ENCODE measurements at places on chromosomes 3 and 15. TPM values are rescaled to one million over a fixed set of nuclear protein-coding genes. Genes with fewer than 3 reads are reported as not detected.

DNA sequence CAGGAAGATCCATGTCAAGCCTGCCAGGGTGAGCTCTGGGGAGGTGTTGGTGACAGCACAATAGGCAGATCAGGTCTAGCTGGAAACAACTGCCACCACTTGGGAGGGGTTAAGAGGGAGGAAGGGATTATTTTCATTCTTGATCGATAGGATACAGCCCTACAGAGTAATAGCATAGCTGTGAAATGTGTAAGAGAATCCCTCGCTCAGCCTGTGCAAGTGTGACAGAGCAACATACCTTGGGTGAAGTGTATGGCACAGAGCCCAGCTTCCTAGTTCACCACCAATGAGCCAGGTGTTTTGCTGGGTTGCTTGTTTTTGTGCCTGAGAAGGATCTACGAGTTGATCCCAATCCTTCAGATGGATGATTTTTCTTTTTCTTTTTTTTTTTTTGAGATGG is 9.2 kb upstream of the DCUN1D1 start:
- no peak for DNase-seq

GRCh38 chr15:37995461-37996347 is 61.3 kb downstream of the TMCO5A start:
- DNase-seq = no peak

GRCh38 chr3:170633573-170633972 is 47.7 kb upstream of the SLC7A14 start:
- DNase-seq = no peak

- no peak for DNase-seq
These were observed 156.5 kb downstream of the PDCD6IP start for GRCh38 chr3:33954956-33955355.

GRCh38 chr3:58837856-58838255 is 171.3 kb upstream of the FAM3D start:
- no peak for DNase-seq

DNA sequence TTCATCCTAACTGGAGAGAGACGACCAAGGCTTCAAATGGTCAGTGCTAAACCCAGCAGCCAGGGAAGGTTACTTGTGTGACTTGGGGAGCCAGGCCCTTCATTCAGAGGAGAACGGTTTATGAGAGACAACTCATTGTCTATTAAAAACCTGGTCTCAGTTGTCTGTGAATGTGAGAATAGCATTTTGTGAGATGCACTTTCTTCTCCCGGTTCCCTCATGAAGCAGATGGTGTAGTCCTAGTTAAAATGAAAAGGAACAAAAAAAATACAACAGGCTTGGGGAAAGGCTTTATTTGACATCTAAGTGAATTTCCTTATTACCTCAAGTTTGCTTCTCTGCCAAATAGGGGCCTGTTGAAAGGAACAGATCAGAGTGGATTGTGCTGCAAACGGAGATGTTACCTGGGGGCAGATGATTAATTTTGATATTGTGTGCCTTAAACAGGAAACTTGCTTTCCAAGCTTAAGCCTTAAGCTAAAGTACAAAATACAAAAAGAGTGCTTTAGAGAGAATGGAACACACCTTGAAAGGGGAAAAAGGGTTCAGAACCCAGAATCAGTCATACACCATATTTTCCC is 202.7 kb upstream of the BHLHE40 start:
- DNase-seq = no peak

- DNase-seq = no peak
These were observed 283.0 kb upstream of the VEPH1 start for GRCh38 chr3:157786211-157786610.

DNA sequence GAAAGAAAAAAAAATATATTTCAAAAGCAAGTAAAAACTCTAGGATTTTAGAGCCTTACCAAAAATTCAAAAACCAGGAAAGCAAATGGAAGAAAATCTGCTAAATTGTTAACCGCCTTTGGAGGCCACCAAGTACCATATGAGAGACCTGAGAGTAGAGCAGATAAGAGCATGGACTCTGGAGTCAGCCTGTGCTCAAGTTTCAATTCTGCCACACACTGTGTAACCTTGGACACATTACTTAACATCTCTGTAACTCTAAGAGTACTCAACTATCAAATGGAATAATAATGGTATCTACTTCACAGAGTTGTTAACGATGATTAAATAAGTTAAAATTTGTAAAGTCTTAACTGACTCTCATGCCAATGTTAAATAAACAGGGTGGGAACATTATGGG is 12.7 kb downstream of the RBSN start:
- DNase-seq = no peak

GRCh38 chr3:162584986-162585385 is 1088.4 kb downstream of the OTOL1 start:
- no peak for DNase-seq

- no peak for DNase-seq
These were observed 194.3 kb upstream of the MDFIC2 start for GRCh38 chr3:70506775-70507174.

DNA sequence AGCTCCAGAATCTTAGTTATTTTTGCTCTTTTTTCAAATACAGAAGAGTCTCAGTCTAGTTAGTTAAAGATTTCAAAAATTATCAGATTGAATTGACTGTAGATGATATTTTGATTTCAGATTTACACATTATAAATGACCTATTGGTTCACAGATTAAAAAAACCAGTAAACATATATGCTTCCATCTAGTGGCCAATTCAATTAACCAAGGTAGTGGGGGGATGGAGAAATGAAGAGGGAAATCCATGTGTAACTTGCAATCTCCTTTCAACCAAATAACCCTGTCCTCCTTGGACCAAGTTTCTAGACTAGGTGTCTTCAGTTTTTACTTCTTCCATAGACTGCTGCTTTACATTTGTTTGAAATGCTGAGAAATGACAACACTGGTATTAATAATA is 789.8 kb downstream of the ROBO1 start:
- DNase-seq = no peak

DNA sequence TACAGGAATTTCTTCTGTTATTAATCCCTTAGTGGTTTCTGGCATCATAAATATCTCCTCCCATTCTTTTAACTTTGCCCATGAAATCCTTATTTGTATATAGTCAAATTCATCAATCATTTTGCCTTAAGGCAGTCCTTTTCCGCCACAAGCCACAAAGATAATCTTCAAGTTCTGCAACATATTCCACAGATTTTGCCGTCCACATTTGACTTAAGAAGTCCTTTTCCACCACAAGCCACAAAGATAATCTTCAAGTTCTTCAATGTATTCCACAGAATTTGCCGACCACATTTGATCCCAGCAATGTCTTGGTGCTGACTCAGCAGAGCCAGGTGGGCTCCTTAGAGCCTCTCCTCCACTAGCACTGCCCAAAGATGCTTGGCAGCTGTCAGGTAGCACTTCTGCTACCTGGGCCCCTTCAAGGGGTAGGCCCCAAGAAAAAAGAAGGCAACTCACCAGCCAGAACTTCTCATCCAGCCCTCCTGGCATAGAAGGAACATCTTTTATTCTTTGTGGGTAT is 35.0 kb downstream of the SEC22C start:
- DNase-seq = no peak

DNA sequence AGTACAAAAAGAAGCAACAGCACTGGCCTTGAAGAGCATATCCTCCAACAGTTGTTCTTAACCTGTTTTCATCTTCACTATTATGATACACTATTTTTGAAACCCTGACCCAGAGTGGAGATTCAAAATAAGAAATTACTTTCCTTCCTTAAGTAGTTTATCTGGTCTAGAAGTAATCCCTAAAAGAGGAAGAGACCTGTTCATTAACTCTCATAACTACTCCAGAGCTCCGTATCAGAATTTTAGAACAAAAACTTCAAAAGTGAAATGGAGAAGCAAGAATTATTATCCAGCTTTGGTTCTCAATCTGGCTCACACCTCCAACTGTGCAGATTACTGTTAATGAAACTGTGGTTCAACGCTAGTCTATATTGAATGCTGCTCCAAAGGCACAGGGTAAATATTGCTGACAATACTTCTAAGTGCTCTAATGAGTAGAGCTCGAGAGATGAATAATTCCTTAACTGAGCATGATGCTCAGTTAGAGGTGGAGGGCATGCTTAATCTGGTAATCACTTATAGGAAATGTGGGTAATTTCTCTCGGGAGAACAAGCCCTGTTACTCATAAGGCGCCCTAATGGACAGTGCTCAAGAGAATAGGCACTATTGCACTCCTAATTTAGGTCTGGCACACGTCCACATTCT is 5.2 kb downstream of the LCMT2 start:
- no peak for DNase-seq

GRCh38 chr3:105119801-105120340 is 246.8 kb upstream of the ALCAM start:
- no peak for DNase-seq

DNA sequence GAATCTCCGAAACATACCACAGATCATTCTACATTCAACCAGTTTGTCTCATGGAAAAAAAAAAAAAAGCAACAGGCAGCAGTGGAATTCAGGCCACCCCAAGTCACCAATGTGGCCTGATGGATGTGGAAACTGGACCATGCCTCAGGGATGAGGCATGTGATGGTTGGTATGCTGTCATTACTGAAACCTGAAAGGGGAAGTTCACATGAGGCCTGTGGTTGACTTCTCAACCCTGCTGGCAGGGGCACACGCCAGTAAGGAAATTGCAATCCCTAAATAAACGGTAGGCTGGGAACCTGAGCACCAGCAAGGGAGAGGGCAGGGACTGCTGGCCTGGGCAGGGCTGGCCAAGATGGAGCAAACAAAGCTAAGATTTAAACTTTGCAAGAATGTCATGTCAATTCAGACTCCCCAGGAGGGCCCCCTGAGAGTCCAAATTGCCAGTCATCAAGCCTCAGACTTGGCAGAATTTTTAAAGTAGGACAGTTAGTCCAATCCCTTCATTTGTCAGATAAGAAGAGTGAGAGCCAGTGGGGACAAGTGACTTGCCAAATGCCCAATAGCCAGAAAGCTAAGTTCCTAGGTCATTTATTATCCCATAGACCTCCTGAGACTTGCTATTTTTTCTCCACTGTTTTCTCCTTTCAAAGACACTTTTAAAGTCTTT is 310.4 kb downstream of the ERC2 start:
- DNase-seq = no peak

- no peak for DNase-seq
These were observed 52.0 kb upstream of the LRIG1 start for GRCh38 chr3:66552846-66553245.

DNA sequence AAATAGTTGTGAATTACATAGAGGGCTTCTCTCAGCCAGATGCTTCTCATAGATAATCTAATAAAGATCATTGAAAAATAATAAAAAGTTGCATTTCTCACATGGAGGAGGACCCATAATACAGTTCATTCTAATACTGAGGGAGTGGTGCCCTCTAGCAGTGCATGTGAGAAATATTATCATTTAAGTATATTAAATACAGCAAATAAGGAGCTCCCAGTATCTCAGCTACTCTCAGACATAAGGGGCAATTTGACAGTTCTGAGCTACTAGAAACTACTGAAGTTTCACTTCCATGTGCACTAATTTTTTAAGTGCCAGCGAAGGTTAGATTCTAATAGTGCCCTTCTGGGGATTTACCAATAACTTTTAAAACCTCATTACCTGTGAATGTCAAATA is 188.3 kb downstream of the IL5RA start:
- DNase-seq = no peak

GRCh38 chr3:180680097-180680430 is 775 bp upstream of the CCDC39 start:
- DNase-seq = no peak

GRCh38 chr3:191889756-191890155 is 428.8 kb downstream of the PYDC2 start:
- DNase-seq = no peak

DNA sequence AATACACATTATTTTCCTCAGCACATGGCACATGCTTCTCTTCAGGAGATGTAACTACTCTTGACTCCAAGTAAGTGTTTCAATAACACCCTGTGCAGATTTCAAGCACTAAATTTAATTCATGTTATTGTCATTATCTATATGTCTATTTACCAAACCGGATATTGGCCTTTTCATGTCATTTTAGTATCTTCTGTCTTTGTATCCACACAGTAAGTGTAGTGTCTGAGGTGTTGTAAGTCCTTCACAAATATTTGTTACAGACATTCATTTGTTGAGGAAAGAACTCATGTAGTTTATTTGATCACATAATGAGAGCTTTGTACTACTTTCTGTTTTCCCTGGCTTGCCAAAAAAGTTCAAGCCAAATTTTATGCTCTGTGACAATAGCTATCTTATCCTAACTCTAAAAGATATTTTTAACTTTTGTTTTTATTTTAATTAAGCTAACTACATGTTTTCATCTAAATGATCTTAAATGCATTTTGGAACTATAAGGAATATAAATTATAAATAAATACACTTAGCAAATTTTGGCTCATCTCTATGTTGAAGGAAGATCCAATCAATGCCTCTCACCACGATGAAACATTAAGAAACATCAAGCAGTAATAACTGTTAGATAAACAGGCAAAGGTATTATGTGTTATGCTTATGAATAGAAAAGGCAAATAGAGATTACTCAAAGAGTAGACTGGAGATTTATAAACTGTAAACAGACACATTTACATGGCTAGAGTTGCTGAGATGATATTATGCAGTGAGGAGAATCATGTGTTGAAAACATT is 48.3 kb downstream of the SPTSSB start:
- no peak for DNase-seq

DNA sequence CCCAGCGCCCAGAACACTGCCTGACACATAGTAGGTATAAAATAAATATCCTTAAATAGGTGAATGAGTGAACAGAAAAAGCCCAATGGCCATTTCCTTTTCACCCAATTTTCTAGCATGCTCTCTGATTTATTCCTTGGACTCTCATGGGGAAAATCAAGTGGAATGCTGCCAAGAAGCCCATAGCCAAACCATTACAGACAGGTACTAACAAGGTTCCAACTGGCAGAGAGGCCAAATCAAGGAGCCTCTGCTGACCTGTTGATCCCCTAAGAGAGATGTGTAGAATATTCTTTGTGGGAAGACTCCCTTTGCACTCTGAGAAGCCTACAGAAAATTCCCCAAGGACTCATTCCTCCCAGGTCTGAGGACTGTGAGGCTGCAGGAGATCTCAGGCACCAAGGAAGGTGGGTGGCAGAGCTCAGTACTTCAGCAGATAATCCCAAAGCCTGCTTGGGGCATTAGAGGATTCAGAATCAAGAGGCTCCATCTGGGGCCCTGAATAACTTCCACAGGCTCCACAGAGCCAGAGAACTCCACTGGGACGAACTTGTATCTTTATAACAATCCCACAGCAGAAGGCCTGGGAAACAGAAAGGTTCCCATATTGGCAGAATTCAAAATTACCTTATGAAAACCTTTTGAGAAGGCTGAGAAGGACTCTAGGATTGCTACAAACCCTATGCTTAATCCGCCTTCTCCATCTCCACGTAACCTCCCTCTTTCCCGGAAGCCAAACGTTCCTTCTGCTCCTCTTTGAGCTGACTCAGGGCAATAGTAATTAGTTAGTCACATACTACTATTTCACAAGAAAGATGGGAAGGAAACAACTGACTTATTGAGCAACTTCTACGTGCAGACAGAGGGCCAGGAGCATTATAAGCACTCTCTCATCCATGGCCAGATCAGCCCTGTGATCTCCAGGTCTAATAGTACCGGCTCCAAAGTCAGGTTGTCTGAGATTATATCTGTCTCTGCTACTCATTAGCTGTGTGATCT is 34.5 kb downstream of the PRICKLE2 start:
- no peak for DNase-seq

The AGTR1 gene
- total RNA-seq = 6.9 TPM

The PTPRG gene
- 98.0 TPM for total RNA-seq

The RTP3 gene
- not detected for total RNA-seq

The PLSCR4 gene
- 53.4 TPM for total RNA-seq

The MORC1 gene
- not detected for total RNA-seq

The CFAP20DC gene
- total RNA-seq = 0.65 TPM

The LINGO1 gene
- 1.9 TPM for total RNA-seq

The MME gene
- total RNA-seq = 3.2 TPM

The SLC15A2 gene
- total RNA-seq = 2.1 TPM

The CLDN16 gene
- not detected for total RNA-seq

The P2RY13 gene
- 2.7 TPM for total RNA-seq

The SENP8 gene
- total RNA-seq = 2.3 TPM

The HEXA gene
- total RNA-seq = 84.0 TPM
